Femur (tissue), 1 donor: ENCODE measurements at places on chromosomes 3 and 15.
A peak's percentile ranks its signal among the peaks of the same experiment; 100 is the strongest.

DNA sequence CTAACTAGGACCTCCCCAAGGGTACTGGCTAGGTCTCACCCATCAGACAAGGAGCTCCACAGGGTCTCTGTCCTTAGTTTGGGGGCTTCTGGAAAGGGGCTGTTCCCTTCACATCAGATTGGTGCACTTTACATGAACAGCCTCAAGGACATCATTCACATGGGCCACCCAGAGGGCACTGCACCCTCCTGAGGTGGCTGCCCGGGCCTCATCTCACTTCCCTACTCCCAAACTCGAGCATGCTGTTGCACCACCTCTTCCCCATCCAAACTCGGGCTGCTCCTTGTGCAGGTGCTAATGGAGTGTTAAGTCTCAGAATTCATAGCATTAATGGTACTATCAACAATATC lies 48.1 kb downstream of the RAB11A start:
- no peak for DNase-seq

DNA sequence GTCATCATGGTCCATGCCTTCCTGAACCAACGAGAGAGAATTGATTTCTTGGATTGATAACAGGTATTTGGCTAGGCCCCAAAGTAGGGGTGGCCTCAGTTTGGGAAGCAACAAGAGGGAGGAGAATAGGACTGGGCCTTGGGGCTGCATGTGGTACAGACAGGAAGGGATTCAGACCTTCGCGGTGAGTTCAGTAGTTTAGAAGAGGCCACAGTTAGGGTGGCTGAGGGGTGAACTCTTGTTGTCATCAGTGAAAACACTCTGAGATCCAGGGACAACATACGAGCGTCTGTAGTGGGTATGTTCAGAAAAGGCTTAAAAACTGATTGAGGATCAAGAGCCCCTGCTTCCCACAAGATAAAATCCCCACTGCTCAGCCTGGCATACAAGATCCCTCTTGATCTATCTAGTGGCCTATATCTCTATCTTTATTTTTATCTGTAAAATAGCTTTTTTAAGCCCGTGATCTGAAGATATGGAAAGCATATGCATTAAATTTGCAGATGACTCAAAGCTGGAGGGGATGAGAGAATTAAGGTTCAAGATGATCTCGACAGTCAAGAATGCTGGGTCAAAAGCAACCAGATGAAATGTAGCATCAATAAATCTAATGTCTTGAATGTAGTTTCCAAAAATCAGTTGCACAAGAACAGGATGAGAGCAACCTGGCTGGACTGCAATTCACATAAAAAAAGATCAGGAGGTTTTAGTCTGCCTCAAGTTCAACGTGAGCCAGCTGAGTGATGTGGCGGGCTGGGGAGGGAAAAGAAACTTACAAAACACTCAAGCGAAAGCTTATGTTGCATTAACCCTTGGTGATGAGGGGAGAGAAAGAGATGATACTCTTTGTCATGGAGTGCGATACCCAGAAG lies 221.1 kb upstream of the TLE3 start:
- peak; percentile 84 for DNase-seq

- no peak for DNase-seq
Measured at GRCh38 chr15:61639491-61639890, 410.4 kb upstream of the RORA start.

GRCh38 chr3:162398554-162398953 lies 901.9 kb downstream of the OTOL1 start:
- no peak for DNase-seq

DNA sequence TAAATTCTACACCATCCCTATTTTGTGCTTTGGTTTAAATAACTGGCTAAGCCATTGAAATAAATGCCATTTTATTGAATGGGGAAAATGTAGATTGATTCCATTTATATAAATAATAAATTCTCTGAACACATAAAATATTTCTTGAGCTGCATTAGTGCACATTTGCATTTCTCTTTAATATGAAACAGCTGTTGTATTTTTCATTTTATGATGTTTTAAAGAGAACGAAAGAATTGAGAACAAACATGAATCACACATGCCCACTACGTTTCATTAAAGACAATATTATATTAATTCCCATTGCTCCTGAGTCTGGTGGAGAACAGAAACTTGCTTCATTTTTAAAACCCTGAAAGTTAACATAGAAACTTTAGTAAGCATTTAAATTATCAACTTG lies 235.7 kb upstream of the CFAP20DC start:
- DNase-seq = no peak

- DNase-seq = peak; percentile 28
Measured at GRCh38 chr15:39961051-39961450, 27.1 kb downstream of the EIF2AK4 start.
